Astrocyte of the cerebellum (primary cell): ENCODE measurements at places on chromosomes 1 and 21.

GRCh38 chr21:40117236-40117635 is 250.0 kb downstream of the PCP4 start:
- no peak for DNase-seq

GRCh38 chr1:27332536-27333281 is 9.1 kb upstream of the SYTL1 start:
- no peak for DNase-seq

GRCh38 chr1:170881268-170882265 is 53.8 kb upstream of the MROH9 start:
- DNase-seq, result peak; percentile 38

GRCh38 chr1:26618561-26618960 is 77.3 kb upstream of the ARID1A start:
- DNase-seq, result no peak

DNA sequence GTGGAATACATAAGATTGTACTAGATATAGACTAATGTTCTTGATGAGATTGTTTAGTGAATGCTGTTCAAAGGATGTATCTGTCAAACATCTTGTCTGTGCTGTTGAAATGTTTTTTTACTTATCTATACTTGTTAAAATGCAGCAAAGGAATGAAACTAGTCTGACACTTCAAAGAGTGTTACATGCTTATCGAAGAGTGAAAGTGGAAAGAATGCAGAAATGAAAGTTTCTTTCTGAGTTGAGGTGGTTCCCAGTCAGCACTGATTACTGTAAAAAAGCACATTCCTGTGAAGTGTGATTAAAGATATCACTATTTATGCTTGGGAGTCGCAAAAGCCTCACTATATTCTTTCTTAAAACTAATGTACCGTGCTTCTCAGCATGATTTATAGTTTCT is 1225.2 kb downstream of the NCAM2 start:
- no peak for DNase-seq

- DNase-seq, result no peak
Measured at GRCh38 chr1:175073061-175073460, 5.4 kb downstream of the TNN start.

DNA sequence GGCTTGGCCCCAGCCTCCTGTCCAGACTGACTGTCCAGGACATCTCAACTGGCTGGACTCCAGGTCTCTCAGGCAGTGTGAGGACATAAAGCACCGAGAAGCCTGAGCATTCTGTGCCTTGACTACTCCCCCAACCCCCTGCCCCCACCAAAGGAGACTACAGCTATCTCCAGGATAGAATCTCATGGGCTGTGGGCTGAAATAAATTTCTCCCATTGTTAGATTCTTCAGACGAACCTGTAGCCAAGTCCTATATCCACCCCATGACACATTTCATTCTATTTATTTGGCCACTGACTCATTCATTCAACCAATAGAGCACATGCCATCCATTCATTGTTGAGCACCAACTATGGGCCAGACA is 11.4 kb downstream of the VWA5B1 start:
- DNase-seq, result no peak

DNA sequence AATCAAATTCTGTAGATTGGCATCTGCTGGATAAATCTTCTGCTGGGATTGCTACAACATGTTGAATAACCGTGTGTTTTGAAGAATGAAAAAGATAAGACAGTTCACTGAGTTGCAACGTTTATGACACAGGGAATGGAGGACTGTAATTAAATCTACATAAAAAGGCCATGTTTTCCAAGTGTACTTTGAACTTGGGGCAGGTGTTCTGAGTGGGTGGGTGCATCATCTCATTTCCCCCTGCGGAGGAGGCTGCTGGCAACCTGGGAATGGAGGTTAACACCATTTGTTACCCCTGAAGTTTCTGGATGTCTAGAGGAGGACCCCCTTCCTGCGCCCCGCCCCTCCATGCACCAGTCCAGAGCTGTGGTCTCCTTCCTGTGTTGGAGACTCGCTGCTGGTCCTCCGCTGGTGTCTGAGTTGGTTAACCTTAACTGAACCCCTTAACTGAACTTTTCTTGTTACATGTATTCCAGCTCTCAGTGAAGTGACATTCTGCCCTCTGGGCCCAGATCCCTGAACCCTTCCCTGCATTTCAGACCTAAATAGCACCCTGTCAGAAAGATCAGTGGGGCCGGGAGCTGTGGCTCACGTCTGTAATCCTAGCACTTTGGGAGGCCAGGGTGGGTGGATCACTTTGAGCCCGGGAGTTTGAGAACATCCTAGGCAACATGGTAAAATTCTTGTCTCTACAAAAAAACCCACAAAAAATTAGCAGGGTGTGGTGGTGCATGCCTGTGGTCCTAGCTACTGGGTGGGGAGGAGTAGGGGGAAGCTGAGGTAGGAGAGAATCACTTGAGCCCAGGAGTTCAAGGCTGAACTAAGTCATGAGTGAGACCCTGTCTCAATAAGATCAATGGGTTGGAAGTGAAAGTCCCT is 31.8 kb downstream of the UCK2 start:
- no peak for DNase-seq

GRCh38 chr1:235923466-235924021 is 56.8 kb upstream of the LYST start:
- no peak for DNase-seq

DNA sequence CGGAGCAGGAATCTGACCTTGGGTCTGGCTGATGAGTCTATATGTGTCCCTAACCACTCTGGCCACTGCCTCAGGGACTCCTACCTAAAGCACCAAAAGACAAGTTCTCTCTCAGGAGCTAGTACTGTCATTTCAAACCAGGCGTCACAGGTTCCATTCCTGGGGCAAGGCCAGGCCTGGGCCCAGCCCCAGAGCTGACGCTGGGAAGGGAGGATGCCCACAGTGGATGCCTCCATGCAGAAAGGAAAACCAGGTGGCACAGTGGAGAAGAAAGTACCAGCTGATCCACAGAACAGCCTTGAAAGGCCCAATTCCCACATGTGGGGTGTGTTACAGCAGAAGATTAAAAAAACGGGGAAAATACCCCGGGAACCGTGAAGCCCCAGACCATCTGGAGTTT is 77.4 kb downstream of the DMRTB1 start:
- DNase-seq, result no peak

GRCh38 chr1:180623579-180624347 is 8.1 kb upstream of the XPR1 start:
- no peak for DNase-seq

DNA sequence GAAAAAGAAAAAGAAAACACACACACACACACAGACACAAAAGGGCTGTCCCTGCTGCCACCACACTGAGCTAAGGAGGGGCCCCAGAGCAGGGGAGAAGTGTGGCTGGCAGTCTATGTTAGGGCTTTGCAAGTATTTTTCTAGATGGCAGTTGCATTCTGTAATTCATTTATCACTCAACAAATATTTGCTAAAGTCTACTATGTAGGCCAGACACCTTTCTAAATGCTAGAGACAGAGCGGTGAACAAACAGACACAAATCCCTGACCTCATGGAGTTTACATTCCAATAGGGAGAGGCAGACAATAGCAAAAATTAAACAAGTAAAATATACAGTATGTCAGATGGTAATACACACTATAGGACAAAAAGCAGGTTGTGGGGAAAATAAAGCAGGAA is 20.2 kb downstream of the WDR64 start:
- no peak for DNase-seq

GRCh38 chr1:201488830-201489589 is 17.9 kb downstream of the CSRP1 start:
- peak; percentile 67 for DNase-seq

DNA sequence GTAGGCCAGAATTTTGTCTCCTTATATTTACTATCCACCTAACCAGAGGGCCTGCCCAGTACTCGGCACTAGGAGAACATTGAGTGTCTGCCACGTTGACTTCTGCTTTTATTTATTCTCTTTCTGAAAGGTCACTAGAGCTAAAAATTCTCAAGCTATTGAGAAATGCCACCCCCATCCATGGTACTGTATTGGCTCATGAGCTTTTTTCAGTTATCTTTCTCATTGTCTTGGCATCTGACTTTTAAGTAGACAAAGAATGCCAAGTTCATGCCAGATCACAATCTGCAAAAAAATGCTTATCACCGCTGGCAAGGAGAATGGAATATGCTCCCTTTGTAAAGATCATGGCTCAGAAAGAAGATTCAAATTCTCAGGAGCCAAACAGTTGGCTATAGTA is 49.8 kb upstream of the MROH9 start:
- no peak for DNase-seq

GRCh38 chr1:201989354-201990128 is 7.1 kb downstream of the RNPEP start:
- DNase-seq, result no peak

DNA sequence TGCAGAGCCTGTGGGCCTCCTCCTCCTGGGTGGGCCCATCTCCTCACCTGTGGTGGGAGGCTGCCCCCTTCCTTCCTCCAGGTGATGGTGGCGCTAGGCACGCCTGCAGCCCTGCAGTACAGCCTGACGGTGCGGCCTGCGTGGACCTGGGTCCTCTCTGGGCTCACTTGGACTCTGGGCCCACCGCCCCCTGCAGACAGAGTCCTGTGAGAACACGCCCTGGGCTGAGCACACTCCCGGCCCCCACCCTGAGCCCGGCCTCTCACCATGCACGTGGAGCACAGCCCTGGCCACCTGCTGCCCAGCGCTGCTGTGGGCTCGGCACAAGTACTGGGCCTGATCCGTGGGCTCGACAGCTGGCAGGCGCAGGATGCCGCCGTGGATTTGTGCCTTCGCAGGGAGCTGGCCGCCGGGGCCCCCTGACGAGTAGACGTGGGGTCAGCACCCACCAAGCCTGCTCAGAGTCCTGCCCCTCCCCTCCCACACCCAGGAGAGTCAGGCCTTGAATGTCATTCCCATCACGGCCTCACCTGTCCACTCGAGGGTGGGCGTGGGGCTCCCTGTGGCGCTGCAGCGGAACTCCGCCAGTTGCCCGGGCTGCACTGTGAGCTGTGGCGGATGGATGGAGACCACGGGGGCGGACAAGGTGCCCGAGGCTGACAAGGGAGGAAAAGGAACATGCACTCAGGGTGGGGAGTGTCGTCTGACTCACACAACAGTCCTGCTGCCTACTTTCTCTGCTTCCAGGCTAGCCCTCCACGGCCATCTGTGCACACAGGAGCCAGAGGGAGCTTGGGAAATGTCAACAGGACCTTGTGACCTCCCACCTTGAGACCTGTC is 43.4 kb downstream of the LDLRAD2 start:
- no peak for DNase-seq

- DNase-seq, result no peak
Measured at GRCh38 chr1:198560161-198560560, 19.7 kb upstream of the ATP6V1G3 start.

DNA sequence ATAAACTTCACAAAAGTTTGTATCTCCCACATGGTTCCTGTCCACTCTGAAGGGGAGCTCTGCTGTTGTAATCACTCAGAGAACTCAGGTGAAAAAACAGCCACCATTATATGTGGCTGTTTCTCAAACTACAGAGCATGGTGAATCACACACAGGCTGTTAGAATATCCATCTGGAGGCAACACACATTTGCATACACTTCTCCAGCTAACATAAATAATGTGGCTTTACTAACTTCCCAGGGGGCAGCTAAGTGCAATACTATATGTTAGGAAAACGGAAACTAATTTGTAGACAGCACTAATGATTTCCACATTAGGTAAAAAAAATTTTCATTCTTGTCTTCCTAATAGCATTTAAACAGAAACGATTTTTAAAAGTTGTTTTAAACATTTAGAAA is 49.3 kb downstream of the PTGFR start:
- peak; percentile 20 for DNase-seq

DNA sequence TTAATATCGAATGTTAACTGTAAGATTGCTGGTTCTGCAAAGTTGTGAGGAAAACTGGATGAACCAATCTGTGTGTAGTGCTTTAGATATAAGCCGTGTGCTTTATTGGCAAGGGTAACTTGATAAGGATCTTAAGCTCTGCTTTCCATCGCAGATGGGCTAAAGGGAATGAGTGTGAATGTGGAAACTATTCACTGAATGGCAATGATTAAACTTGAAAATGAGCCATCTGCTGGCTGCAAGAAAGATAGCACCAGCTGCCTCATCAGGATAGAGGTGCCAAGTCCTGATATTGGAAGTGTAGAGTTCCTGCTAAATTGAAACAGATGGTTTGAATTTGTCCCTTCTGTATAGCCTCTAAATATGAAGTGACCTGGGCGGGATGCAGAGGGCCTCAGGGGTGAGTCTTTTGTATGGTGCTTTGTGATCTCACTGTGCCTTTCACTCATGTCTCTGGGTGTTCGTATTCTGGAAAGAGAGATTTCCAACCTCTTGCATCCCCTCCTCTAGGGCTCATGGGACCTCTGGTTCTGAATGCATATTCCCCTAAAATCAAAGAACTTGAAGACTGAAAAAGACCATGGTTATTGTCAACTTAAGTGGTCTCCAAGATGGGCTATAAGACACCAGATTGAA is 9.2 kb downstream of the FCRL3 start:
- DNase-seq, result peak; percentile 6

DNA sequence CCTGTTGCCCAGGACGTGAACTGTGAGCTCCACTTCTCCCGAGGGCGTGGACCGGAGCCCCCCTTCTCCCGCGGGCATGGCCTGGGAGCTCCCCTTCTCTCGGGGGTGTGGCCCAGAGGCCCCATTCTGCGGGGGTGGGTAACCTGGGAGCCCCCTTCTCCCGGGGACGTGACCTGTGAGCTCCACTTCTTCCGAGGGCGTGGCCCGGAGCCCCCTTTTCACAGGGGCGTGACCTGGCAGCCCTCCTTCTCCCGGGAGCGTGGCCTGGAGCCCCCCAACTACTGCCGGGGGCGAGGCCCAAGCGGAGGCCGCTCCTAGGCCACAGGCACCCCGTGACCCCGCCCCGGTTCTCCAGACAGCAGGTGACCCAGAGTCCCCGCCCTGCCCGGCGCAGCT is 320 bp downstream of the C1orf174 start:
- no peak for DNase-seq

GRCh38 chr1:235876402-235876841 is 9.7 kb upstream of the LYST start:
- no peak for DNase-seq

- no peak for DNase-seq
Measured at GRCh38 chr21:41350436-41351155, 11.2 kb upstream of the MX2 start.

DNA sequence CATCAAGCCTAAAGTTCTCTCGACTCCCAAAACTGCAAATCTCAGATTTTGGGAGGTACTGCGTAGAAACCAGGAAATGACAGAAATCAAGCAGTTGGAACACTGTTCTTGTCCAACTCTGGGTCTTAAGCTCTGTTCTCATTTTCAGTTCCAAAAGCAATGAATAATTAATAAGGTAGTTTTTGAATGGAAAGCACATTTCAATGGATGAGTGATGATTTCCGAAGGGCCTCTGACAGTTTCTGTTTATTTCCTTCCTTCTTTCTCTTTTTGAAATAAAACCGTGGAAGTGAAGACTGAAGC is 20.9 kb upstream of the TARBP1 start:
- no peak for DNase-seq

DNA sequence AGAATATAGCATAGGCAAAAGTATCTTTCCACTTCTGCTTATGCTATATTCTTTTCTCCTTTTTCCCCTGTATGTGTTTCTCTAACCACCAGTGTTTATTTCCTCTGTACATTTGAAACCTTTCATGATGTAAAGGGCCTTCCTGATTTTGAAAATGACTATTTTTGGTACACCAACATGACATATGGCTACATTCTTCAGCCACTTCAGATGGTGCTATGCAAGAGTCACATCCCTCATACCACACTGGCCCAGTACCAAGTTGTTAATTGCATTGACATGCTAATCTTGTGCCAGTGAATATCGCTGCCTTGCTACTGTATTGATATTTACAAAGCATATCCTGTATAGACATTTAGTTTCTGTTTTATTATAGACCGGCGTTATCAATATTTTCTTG is 408.7 kb downstream of the NCAM2 start:
- no peak for DNase-seq
